ENCODE measurements at places on chromosomes 16 and 17.

- DNase-seq: no peak
Observed at GRCh38 chr17:57859601-57860413, 10.0 kb upstream of the MRPS23 start.

DNA sequence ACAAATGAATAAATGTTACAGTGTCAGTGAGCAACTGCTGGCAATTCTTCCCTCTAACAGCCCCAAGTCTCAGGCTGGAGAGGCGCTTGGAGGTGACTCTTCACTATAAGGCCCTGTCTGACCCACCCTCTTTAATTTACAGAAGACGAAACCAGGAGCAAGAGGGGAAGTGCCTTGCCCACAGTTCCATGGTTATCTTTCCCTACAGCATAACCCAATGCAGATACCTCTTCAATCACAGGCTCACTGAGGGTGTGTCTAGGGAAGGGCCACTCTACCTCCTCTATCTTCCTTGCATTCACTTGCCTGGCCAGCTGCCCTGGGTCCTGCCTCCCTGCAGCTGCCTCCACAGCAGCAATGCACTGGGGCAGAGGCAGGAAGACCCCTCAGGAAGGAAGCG lies 9.6 kb upstream of the N4BP1 start:
- no peak for DNase-seq

DNA sequence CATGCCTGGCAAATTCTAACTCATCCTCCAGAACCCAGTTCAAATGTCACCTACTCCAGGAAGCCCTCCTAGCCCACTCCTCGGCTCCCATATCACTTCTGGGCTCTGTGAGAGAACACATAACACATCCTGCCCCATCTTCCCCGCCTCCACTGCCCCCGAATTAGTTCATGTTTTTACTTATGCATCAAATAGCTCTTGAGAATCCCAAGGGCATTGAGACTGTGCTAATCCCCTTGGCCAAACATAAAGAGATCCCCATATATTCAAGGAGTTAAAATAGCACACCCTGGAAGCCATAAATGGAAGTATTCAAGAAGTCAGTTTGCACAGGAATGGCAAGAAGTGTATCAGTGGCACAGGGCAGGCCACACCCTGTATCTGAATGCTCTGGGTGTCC lies 2.0 kb upstream of the CREBBP start:
- no peak for DNase-seq

GRCh38 chr16:21646721-21647561 lies 5.5 kb downstream of the IGSF6 start:
- peak; percentile 48 for DNase-seq

DNA sequence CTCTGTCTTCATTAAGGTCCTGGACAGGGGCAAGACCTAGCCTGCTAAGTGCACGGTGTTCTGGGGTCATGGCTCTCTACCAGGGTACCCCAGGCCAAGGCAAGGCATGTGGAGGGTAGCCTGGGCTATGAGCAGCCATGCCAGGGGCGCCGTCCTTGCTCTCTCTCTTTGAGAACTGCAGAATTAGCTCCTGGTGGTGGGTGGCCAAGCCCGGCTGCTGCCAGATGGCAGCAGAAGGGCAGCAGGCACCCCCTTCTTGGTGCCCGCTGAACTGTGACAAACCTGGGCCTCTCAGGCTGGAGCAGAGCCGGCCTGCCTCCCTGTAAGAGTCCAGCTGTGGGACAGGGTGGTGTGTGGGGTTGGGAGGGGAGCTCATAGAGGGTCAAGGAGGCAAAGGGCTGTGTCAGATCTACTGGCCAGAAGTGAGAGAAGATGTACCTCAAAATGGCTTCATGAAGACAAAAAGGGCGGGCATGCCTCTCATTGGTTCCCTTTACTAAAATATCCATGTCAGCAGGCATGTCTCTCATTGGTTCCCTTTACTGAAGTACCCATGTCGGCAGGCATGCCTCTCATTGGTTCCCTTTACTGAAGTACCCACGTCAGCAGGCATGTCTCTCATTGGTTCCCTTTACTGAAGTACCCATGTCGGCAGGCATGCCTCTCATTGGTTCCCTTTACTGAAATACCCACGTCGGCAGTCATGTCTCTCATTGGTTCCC lies 81.7 kb upstream of the SDK2 start:
- DNase-seq: no peak

All from stimulated activated CD8-positive, alpha-beta memory T cell treated with anti-CD3 and anti-CD28 coated beads, Interleukin-12 subunit alpha, Interleukin-12 subunit beta, amount 100 ng/mL, for 4 hours (primary cell).